ENCODE measurements at places on chromosomes 16 and 17.

GRCh38 chr17:39775031-39775430 is 37.3 kb downstream of the GRB7 start:
- DNase-seq = no peak

- DNase-seq = no peak
Observed at GRCh38 chr16:62060089-62060488, 23.9 kb upstream of the CDH8 start.

DNA sequence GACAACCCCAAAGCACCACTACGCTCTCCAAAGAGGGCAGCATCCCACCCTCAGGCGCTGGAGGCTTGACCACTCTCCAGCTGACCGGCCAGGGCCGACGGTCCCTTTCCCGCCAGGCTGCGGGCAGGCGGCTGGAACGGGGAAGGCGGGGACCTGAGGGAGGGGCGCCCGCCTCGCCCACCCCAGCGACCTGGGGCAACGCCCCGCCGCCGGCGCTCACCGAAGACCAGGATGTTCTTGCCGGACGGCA is 431 bp downstream of the DYNC1LI2 start:
- DNase-seq = no peak

- peak; percentile 26 for DNase-seq
Observed at GRCh38 chr17:47252766-47253512, 688 bp upstream of the ITGB3 start.

- DNase-seq = peak; percentile 63
Observed at GRCh38 chr16:51982715-51983680, 563.9 kb downstream of the TOX3 start.

GRCh38 chr16:28139530-28139929 is 72.2 kb downstream of the XPO6 start:
- peak; percentile 51 for DNase-seq

GRCh38 chr17:20289984-20290383 is 177.4 kb downstream of the LGALS9B start:
- DNase-seq = no peak

- DNase-seq = no peak
Observed at GRCh38 chr17:8909586-8910270, 42.3 kb upstream of the PIK3R6 start.

DNA sequence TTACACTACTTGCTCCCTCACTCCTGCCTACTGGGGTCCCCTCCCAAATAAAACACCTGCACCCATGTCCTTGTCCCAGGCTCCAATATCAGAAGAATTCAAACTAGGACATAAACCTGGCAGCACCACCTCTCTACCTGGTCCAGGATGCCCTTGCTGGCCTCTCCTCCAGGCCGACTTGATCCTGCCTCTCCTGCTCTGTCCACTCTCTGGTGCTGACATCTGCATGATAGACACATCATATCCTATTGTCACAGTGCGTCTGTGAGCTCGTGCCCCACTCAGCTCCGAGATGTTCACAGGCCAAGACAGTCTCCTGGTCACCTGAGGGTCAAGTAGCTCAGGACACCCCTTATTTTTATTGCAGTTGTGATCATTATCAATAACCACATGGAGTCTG is 31.5 kb upstream of the GRIN2A start:
- DNase-seq = no peak

DNA sequence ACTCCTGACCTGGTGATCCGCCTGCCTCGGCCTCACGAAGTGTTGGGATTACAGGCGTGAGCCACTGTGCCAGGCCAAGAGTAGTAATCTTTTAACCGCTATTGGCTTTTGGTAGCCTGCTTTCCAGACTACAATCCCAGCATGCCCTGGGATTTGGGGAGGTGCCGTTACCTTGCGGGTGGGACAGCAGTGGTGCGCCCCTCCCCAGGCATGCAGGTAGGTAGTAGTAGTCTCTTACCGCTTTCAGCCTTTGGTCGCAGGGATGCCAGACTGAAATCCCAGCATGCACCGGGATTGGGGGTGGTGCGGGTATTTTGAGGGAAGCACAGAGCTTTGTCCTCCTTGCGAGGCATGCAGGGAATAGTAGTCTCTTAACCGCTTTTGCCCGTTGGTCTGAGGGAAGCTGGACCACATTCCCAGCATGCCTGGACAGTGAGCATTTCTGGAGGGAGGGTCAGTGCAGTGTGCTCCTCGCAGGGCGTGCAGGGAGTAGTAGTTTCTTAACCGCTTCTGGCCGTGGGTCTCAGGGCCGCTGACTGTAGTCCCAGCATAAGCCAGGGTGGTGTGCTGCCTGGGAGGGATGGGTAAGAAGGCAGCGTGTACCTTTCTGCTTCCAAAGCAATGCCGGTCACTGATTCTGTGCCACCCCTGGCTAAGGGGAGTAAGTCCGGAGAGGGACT is 1686.8 kb downstream of the TP53TG3F start:
- DNase-seq = no peak

GRCh38 chr16:69293401-69293800 is 17.7 kb upstream of the VPS4A start:
- DNase-seq = no peak

- no peak for DNase-seq
Observed at GRCh38 chr16:51938861-51939260, 608.1 kb downstream of the TOX3 start.

DNA sequence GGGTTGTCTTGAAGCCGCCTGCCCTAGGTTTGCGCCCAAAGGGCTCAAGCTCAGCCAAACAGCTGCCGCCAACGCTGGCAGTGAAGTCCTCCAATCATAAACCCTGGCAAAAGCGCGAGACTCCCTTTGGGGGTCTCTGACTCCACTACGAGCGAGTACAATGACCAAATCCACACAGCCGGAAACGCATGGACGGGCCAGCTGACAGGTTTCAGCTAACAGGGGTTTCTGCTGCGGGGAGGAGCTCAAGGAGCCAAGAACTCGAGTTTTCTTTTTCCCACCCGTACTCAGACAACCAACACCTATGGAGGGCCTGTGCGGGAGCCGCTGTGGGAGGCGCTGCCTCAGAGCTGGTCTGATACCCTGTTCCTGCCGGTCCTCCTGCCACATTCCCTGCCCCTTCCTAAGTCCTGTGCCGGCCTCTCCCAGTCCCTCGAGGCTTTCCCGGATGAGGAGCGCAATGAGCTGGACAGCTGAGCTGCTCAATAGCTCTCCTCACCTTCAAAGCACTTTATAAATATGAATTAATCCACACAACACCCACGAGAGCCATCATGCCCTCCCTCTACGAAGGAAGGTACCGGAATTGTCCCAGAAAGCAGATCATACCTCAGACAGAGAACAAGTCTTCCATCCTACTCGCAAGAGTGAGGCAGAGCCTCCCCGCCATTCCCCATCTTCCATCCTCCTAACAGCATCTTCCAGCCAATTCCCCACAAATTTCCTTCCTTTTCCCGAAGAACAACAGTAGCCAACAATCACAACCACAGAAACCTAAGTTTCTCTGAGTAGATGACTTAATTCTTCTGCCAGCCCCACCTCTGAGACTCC is 6.1 kb downstream of the ABR start:
- DNase-seq = no peak

DNA sequence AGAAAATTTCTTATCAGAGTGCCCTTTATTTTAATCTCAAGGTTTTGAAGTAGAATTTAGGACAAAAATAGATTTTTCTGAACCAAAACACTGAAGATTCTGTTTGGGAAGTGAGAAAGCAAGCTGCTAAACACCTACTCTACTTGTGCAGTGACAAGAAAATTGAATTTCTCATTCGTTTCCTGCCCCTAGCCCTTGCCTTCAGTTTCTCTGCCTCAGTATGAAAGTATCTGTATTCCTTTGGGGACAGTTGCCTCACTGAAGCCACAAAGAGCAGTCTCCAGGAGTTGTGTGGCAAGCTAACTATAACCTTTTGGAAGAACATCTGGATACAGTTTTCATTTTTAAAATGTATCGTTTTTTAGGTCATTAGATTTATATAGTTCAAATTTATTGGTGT is 19.7 kb downstream of the MOSMO start:
- DNase-seq = no peak

DNA sequence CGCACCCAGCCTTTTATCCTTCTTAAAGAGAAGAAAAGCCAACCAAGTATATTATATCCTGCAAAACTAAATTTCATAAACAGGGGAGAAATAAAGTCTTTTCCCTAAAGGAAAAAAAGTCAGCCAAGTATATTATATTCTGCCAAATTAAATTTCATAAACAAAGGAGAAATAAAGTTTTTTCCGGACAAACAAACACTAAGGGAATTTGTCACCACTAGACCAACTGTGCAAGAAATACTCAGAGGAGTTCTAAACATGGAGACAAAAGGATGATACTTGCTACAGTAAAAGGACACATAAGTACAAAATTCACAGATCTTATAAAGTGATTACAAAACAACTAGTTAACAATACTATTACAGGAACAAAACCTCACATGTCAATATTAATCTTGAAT is 14.4 kb upstream of the CCL18 start:
- no peak for DNase-seq

GRCh38 chr17:27282054-27282551 is 11.8 kb upstream of the WSB1 start:
- peak; percentile 83 for DNase-seq

DNA sequence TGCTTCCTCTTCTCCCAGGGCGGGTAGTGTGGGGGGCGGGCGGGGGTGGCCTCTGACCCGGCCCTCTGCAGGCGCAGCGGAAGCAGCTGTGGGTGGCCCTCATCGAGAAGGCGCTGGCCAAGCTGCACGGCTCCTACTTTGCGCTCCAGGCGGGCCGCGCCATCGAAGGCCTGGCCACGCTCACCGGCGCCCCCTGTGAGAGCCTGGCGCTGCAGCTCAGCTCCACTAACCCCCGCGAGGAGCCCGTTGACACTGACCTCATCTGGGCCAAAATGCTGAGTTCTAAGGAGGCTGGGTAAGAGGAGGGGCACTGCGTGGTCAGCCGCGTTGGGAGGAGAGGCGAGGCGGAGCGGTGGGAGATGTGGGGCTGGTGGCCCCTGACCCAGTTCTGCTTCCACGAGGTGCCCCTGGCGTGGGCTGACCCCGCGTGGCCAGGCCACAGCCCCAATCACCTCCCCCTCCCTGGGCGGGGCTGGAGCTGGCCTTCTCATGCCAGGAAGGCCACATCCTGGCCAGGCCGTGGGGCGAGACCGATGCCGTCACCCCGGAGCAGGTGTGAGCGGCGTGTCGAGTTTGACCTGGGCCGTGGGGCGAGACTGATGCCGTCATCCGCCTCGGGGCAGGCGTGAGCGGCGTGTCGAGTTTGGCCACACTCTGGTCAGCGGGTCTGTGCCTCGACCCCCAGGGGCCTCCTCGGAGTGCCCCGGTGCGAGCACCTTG is 10.5 kb upstream of the PRR35 start:
- no peak for DNase-seq

DNA sequence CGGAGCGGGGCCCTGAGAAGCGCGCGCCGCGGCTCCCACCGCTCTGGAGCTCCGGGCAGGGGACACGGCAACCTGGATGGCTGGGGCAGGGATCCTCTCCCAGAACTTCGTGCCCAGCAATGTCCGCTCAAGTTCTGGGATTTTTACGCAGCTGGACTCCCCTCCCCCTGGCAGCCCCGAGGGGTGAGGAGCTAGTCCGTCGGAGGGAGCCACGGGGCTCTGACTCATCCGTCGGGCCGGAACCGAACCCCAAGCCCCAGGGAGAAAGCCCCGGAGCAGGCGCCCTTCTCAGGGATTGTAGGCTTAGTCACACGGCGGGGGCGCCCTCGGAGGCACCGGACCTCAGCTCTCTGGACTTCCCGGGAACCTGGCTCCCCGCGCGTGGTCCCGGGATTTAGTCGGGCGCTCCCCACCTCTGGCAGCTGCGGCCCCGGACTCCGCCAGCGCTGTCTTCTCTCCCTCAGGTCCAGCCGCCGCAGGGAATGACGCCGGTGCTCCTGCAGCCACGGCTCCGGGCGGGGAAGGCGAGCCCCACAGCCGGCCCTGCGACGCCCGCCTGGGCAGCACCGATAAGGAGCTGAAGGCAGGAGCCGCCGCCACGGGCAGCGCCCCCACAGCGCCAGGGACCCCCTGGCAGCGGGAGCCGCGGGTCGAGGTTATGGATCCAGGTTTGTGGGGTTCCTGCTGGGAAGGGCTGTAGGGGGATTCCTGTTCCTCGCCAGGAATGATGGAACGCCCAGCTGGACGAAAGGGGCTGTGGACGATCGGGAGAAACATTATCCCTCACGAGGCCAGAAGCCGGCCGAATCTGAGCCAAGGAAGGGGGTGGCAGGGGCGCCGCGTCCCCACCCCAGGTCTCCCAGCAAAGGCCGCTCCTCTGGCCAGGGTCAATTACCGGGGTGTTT is 830 bp downstream of the SPHK1 start:
- DNase-seq = peak; percentile 68

- DNase-seq = no peak
Observed at GRCh38 chr16:47492036-47492427, 30.9 kb downstream of the PHKB start.

DNA sequence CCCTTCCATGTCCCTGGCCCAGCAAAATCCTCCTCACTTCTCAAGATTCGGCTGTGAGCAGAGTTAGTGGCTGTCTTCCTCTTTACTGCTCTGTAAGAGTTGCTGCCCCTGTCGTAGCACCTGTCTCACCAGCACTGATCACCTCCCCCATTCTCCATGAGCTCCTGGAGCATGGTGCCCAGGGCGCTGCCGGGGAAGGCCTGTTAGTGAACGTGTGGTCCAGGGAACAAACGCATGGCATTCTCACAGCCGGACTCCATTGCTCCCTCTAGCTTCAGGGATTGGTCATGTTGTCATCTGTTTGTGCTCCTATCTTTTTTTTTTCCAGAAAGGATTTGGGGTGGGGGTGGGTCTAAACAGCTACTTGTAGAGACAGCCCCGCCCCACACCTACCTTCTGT is 141.2 kb downstream of the CMIP start:
- peak; percentile 2 for DNase-seq

- no peak for DNase-seq
Observed at GRCh38 chr17:76517638-76518038, 16.4 kb upstream of the RHBDF2 start.

DNA sequence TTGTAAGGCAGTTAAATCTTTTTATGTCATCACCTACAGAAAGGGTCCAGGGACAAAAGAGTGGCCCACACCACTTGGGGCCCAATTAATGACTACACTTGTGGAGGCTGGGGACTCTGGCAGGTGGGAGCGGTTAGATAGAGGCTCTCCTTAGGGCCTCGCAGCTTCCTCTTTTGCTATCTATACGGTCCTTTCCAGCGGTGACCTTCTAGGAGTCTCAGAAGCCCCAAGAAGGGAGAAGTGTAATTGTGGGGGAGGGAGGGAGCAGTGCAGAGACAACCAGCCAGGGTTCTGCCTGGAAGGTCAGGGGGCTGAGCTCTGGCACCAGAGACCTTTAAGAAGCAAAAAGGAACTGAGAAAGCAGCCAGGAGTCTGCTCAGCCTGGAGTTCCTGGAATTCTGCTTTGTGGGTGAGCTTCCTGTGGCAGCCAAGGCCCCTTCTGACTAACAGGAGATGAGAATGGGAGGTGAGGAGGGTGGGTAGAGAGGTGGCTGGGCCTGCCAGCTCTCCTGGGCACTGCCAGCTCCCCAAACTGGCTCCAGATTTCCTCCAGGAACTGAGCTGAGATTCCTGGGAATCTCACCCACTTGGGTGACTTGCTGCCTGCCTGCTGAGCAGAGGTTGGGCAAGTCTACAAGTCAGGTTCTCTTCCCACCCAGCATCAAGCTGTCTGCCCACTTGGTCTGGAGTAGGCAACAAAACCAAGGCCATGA is 16.3 kb upstream of the MAP3K14 start:
- peak; percentile 99 for DNase-seq
